ENCODE measurements at places on chromosomes 12 and 14. TPM values are rescaled to one million over a fixed set of nuclear protein-coding genes. Genes with fewer than 3 reads are reported as not detected.

FOXG1 gene
- not detected for total RNA-seq

CLEC2A gene
- total RNA-seq = not detected

- H3K27ac ChIP-seq = no peak overlapping the region
- peaks cover 12% of the 10 kb centered on the region for H3K27me3 ChIP-seq
- peaks cover 11% of the 10 kb centered on the region for H3K36me3 ChIP-seq
- DNase-seq = no peak
These were observed 39.9 kb upstream of the PLBD1 start for GRCh38 chr12:14607568-14607967.

DNA sequence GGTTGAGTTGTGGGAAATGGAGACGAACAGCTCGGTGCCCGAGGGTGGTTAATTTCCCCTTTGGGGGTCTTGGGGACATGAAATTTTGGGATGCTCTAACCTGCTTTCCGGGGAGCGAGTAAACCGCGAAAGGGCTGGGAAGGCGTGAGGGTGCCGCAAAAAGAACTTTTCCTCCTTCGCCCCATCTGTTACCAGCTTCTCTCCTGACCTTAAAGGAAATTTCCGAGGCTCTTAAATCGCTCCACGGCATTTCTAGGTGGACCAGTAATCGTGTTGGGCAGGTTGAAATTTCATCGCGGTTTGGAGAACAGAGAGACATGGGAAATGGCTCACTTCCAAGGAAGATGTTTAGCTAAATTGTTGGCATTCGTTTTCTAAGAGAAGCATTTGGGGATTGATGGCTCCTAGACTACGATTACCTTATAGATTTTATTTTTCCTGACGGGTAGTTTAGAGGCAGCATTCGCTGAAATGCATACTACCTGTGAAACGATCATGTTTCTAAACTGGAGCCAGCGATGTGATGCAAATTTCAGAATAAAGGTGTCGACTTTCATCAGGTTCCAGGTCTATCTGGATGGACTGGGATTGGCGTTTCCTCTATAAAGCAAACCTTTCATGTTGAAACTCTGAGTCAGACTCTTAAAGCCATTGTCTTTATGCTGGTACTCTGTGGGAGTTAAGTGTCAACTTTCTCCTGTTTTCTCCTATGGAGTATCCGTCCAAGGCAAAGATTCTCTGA is 414.5 kb downstream of the PCNX1 start:
- no peaks in the 10 kb centered on the region for H3K36me3 ChIP-seq
- peaks cover 49% of the 10 kb centered on the region for H3K4me1 ChIP-seq
- DNase-seq = no peak

GRCh38 chr12:60210756-60211155 is 614.9 kb downstream of the SLC16A7 start:
- no peaks in the 10 kb centered on the region for H3K27me3 ChIP-seq
- no peak overlapping the region for H3K4me3 ChIP-seq
- DNase-seq = no peak
- H3K4me1 ChIP-seq = no peaks in the 10 kb centered on the region
